Activated CD8-positive, alpha-beta memory T cell treated with anti-CD3 and anti-CD28 coated beads for 4 hours (primary cell): ENCODE measurements at places on chromosomes 2 and 18.

DNA sequence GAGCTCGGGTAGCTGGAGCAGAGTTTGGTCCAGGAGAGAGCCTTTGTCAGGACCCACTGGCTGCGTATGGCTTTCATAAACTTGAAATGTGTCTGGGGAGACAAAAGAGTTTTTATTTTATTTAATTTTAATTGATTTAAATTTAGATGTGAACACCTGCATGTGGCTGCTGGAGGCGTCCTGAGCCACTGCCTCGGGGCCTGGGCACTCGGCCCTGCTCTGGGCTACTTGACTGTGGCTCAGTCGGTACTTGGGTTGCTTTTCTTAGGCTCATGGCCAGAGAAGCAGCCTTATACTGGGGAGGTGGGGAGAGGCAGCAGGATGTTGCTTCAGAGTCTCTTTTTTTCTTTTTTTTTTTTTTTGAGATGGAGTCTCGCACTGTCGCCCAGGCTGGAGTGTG lies 661.8 kb upstream of the HS6ST1 start:
- DNase-seq: no peak

DNA sequence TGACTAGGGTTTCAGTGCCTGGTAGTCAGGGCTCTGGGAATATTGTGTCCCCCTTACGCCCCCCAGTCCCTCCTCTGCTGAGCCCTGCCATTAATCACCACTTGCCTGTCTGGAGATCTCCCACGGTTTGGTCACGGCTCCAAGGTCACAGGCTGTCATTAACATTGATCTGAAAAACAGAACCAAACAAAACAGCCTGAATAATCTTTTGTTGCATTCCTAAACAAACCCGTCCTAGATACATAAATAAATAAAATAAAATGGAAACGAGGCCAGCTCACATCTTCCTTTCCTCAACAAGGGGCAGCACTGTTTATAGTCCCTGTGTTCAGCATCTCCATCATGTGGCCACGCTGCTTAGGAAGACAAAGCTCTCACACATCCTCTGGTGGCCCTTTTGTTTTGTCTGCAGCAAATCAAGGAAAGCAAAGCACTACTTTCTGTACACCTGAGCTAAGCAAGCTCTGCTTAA lies 282.8 kb downstream of the AGPS start:
- DNase-seq: no peak

GRCh38 chr2:187206071-187206470 lies 242.0 kb downstream of the CALCRL start:
- no peak for DNase-seq

DNA sequence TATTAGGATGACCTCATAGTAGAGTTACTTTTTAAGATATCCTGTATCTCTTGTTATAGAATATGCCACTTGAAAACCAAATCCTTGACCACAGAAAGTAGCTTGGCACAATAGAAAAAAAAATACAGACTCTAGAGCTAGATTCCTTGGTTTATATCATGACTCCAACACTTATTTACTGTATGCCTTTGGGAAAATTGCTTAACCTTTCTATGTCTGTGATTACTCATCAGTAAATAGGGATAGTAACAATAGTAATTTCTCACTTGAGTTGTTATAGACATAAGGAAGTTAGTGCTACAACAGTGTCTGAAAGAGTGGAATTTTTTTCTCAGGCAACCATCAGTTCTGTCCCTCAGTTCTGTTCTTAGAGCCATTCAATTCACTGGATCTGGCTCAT lies 193.8 kb downstream of the GULP1 start:
- no peak for DNase-seq

DNA sequence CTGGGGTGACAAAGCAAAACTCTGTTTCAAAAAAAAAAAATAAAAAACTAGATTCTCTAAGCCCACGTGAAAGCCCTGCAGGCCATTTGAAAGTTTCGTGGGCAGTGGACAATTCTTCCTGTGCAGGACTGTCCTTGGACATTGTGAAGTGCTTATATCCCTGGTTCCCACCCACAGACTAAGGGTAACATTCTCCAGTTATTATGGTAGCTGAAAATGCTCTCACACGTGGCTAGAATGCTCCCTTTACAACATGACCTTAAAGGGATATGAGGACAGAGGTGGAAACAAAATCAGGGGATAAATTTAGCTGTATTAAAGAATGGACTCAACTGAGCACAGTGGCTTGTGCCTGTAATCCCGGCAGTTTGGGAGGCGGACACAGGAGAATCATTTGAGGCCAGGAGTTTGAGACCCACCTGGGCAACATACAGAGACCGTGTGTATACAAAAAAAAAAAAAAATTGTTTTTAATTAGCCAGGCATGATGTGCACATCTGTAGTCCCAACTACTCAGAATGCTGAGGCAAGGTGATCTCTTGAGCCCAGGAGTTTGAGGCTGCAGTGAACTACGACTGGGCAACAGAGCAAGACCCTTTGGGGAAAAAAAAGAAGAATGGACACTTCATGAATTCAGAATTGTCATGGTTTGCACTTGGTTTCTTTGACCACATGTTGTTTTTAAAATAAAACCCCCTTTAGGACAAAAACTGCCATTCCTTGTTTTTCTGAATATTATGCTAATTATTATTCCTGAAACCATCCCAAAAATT lies 167.9 kb downstream of the MGAT5 start:
- DNase-seq: no peak

- DNase-seq: no peak
Observed at GRCh38 chr18:56258178-56258577, 380.2 kb downstream of the TXNL1 start.
